Ovary (tissue), 10 donors: ENCODE measurements at places on chromosomes 2 and 18. TPM values are rescaled to one million over a fixed set of nuclear protein-coding genes. Genes with fewer than 3 reads are reported as not detected.
A peak's percentile ranks its signal among the peaks of the same experiment; 100 is the strongest.

Gene ATIC
- 74.5 TPM for total RNA-seq

Gene GRHL1
- total RNA-seq: 0.57 TPM

Gene DYNAP
- not detected for total RNA-seq

Gene CABLES1
- total RNA-seq: 2.6 TPM

DNA sequence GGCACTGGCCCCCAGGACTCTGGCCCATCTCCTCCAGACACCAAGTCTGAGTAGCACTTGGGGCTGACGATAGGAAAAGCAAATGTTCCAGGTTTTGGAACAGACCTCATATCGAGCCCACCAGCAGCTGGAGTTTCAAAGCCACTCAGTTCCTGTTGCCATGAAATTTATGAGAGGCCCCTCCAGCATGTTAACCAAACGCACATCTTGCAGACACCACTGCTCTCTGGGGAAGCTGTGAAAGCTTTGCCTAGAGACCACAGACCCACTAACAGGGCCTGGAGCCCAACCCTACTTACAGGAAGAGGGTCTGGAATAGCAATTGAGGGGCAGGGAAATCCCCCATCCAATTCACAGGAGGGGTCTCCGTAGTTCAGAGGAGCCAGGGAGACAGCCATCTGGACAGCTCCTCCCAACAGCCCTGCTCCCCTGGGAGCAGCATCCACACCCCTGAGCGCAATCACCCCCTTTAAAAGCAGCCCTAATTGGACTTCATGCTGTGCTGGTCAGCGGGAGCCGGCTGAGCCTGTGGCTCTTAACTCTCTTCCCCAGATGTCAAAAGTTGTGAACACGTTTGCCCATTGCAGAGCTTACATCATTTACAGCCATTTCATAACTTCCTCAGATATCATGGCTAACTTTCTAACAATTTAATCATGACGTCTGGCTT, 81.3 kb downstream of the TGFA start:
- no peak for DNase-seq
- no peaks in the 10 kb centered on the region for H3K27me3 ChIP-seq
- no peak overlapping the region for H3K4me3 ChIP-seq
- no peaks in the 10 kb centered on the region for H3K36me3 ChIP-seq

DNA sequence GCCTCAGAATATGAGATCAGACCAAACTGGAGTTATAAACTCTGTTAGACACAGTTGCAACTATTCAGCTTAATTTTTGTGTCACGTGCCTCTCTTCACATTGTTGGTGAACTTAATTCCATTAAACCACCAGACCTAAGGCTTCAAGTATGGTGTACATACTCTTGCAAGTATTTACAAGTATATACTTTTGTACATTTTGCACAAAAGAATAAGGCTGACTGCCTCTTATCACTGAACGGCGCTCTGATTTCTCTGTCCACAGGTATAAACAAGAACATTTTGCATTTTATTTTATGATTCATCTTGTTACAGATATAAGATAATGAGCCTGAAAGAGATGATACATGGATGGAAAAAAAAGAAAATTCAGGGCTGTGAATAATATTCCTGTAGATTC, 269.7 kb upstream of the ACVR2A start:
- no peaks in the 10 kb centered on the region for H3K36me3 ChIP-seq
- no peak overlapping the region for H3K27ac ChIP-seq
- no peaks in the 10 kb centered on the region for H3K27me3 ChIP-seq
- no peak overlapping the region for H3K4me3 ChIP-seq

GRCh38 chr18:48777744-48778116, 173.0 kb downstream of the SMAD7 start:
- no peaks in the 10 kb centered on the region for H3K36me3 ChIP-seq
- H3K4me3 ChIP-seq: no peak overlapping the region
- no peaks in the 10 kb centered on the region for H3K27me3 ChIP-seq
- no peak for DNase-seq
- peaks cover 32% of the 10 kb centered on the region for H3K4me1 ChIP-seq

DNA sequence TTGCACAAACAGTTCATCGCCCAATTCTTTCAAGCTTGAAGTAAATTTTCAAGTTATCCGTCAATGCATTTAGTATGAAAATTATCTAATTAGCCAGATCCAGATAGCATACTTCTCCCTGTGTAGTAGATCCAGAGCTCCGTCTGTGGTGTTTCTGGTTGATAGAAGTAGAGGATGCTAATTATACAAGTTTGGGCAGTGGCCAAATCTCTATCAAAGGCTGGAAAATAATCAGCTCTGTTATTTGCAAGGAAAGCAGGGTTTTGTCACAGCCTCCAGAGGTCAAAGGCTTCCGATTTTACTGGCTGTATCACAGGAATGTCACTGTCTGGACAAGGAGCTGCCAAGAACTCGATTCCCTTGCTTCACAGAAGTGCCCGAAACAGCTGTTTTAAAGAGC, 28.6 kb downstream of the LRRC30 start:
- H3K27ac ChIP-seq: no peak overlapping the region
- H3K4me1 ChIP-seq: peaks cover 2% of the 10 kb centered on the region
- no peaks in the 10 kb centered on the region for H3K27me3 ChIP-seq
- DNase-seq: no peak

GRCh38 chr2:211957799-211958198, 580.8 kb downstream of the ERBB4 start:
- DNase-seq: no peak
- H3K4me1 ChIP-seq: no peaks in the 10 kb centered on the region
- H3K36me3 ChIP-seq: no peaks in the 10 kb centered on the region
- no peaks in the 10 kb centered on the region for H3K27me3 ChIP-seq
- no peak overlapping the region for H3K27ac ChIP-seq
- H3K4me3 ChIP-seq: no peak overlapping the region

DNA sequence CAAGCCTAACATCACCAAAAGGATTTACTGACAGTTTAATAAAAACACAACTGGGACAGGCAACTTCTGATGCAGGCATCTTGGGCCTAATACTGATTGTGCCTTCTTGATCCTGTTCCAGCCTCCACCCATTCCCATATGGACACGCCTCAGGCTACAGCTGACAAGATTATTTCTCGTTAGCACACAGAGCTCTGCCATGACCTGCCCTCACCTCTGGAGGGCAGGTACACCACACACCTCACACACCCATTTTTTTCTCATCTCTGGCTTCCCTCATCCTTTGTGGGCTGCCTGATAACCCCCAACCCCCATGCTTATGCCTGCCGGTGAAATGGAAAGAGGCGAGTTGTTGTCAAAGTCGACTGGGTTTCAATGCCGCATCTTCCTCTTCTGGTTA, 147.0 kb downstream of the ANTXR1 start:
- no peak overlapping the region for H3K4me3 ChIP-seq
- DNase-seq: no peak
- H3K36me3 ChIP-seq: no peaks in the 10 kb centered on the region
- peaks cover 6% of the 10 kb centered on the region for H3K4me1 ChIP-seq
- no peaks in the 10 kb centered on the region for H3K27me3 ChIP-seq

DNA sequence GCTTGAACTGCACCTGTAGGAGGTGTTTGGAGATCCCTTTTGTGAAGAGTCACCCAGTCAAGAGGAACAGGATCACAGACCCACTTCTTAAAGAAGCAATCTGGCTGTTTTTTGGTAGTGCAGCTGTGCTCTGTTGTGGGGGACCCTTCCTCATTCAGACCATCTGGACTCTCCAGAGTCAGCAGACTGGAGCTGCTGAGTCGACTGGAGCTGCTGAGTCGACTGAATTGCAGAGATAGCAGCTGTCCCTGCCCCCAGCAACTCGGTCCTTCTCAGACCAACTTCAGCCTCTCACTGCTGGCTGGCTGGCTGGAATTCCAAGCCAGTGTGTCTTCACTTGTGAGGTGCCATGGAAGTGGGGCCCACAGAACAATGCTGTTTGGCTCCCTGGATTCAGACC, 56.8 kb downstream of the GTF3C3 start:
- H3K4me3 ChIP-seq: no peak overlapping the region
- no peak for DNase-seq
- no peak overlapping the region for H3K27ac ChIP-seq
- H3K27me3 ChIP-seq: no peaks in the 10 kb centered on the region
- no peaks in the 10 kb centered on the region for H3K36me3 ChIP-seq
- H3K4me1 ChIP-seq: no peaks in the 10 kb centered on the region

DNA sequence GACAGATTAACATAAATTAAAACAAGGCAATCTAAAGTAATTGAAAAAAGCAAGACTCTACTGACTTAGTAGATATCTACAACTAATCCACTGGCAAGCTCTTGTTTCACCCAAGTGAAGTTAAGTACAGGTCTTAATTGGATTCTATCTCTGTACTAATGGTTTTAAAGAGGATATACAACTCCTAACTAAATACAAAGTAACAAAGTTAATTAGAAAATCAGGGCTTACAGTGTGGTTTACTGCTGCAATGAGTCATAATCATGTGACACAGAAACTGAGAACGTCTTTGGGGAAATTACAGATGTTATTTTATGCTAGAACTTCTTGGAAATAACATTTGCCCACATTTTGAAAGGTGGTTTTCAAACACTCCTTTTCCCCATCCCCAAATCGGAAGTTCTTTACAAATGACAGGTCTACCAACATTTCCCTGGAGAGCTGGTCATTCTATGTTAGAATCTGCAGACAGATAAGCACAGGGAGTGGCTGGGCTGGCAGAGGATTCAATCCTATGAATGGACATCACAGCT, 245.3 kb downstream of the STK39 start:
- H3K27me3 ChIP-seq: no peaks in the 10 kb centered on the region
- DNase-seq: no peak
- no peaks in the 10 kb centered on the region for H3K36me3 ChIP-seq
- peaks cover 4% of the 10 kb centered on the region for H3K4me1 ChIP-seq

DNA sequence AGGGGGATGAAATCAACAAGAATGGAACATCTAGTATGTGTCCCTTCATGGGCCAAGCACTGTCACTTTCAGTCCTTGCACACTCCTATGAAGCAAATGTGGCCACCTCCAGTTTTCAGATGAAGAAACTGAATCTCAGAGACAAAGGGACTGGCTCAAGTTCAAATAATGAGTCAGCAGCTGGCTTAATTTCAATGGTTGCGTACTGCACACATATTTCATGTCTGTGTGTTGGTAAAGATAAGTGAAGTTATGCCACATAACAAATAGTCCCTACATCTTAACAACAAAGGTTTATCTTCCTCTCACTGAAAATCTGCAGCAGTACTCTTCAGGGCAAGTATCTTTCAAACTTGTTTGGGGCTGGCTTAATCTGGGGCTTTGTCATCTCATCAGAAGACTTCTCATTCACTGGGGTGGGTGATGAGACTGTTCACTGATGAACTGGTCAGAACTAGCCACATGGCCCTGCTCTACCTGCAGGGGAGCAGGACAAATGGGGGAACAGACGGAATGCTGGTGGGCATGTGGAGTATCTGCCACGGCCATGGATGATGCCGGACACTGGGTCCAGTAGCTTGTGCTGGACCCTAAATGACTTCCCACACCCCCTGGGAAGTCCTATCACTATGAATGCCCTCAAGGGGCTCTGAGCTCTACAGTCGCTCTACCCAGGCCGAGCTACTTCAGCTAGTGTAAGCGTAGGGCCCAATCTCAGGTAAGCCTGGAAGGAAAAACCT, 263.2 kb downstream of the CYP26B1 start:
- H3K27me3 ChIP-seq: no peaks in the 10 kb centered on the region
- peaks cover 7% of the 10 kb centered on the region for H3K4me1 ChIP-seq
- DNase-seq: no peak
- H3K27ac ChIP-seq: no peak overlapping the region
- no peaks in the 10 kb centered on the region for H3K36me3 ChIP-seq

- no peaks in the 10 kb centered on the region for H3K36me3 ChIP-seq
- H3K4me3 ChIP-seq: peak overlapping the region; percentile 79
- no peaks in the 10 kb centered on the region for H3K27me3 ChIP-seq
- peak overlapping the region; percentile 72 for H3K27ac ChIP-seq
- peaks cover 1% of the 10 kb centered on the region for H3K4me1 ChIP-seq
Observed at GRCh38 chr2:85133751-85134254, 611 bp downstream of the TCF7L1 start.

GRCh38 chr18:11279461-11279860, 130.1 kb upstream of the PIEZO2 start:
- H3K36me3 ChIP-seq: no peaks in the 10 kb centered on the region
- H3K27me3 ChIP-seq: no peaks in the 10 kb centered on the region
- H3K4me3 ChIP-seq: no peak overlapping the region
- no peak overlapping the region for H3K27ac ChIP-seq
